Dorsolateral prefrontal cortex (tissue), 122 donors: ENCODE measurements at places on chromosomes 2 and 18. TPM values are rescaled to one million over a fixed set of nuclear protein-coding genes. Genes with fewer than 3 reads are reported as not detected.

The SCN3A gene
- total RNA-seq, result 34.3 TPM

The KCNE4 gene
- total RNA-seq, result 13.2 TPM

The REG1B gene
- total RNA-seq, result not detected

The POTEC gene
- not detected for total RNA-seq

The PROKR1 gene
- not detected for total RNA-seq

The REG3A gene
- not detected for total RNA-seq

The RDH14 gene
- 16.8 TPM for total RNA-seq

The CDH20 gene
- total RNA-seq, result 57.9 TPM

The EVA1A gene
- not detected for total RNA-seq

The RAB6D gene
- total RNA-seq, result 1.2 TPM

The KCNS3 gene
- total RNA-seq, result 5.5 TPM

The TLX2 gene
- total RNA-seq, result 3.4 TPM

The RUFY4 gene
- total RNA-seq, result not detected

The RFTN2 gene
- 87.8 TPM for total RNA-seq

The RFX8 gene
- 2.4 TPM for total RNA-seq

The STK17B gene
- total RNA-seq, result 14.9 TPM

The ALS2 gene
- 46.6 TPM for total RNA-seq

The PIKFYVE gene
- total RNA-seq, result 57.1 TPM

The FSIP2 gene
- 2.9 TPM for total RNA-seq

The STPG4 gene
- total RNA-seq, result 0.53 TPM

The SH3RF3 gene
- total RNA-seq, result 13.2 TPM

The STK36 gene
- 85.4 TPM for total RNA-seq

The FOXI3 gene
- not detected for total RNA-seq

The NCK2 gene
- total RNA-seq, result 51.4 TPM

The ACTG2 gene
- total RNA-seq, result 0.40 TPM

The SATB2 gene
- total RNA-seq, result 154 TPM

The AKAIN1 gene
- total RNA-seq, result 2.6 TPM

The ARHGAP28 gene
- 2.8 TPM for total RNA-seq

The LMAN2L gene
- total RNA-seq, result 27.7 TPM

The PARD3B gene
- 8.7 TPM for total RNA-seq

The ANKRD23 gene
- total RNA-seq, result 9.7 TPM

The CRYGD gene
- total RNA-seq, result not detected

The SLC5A6 gene
- 40.8 TPM for total RNA-seq

The IHH gene
- not detected for total RNA-seq

The ST6GAL2 gene
- total RNA-seq, result 24.8 TPM

The SESTD1 gene
- 116 TPM for total RNA-seq

The ABCG5 gene
- 0.17 TPM for total RNA-seq

The GTF2A1L gene
- not detected for total RNA-seq

The POMC gene
- 1.9 TPM for total RNA-seq

The ANKRD29 gene
- 25.6 TPM for total RNA-seq

The TMEM247 gene
- total RNA-seq, result not detected

The SERPINB2 gene
- not detected for total RNA-seq

The RNF125 gene
- total RNA-seq, result 4.3 TPM

The MYO3B gene
- total RNA-seq, result 0.20 TPM

The DSC1 gene
- 0.67 TPM for total RNA-seq

The CSRNP3 gene
- total RNA-seq, result 115 TPM
